ENCODE measurements at places on chromosomes 13 and 19. TPM values are rescaled to one million over a fixed set of nuclear protein-coding genes. Genes with fewer than 3 reads are reported as not detected.

DNA sequence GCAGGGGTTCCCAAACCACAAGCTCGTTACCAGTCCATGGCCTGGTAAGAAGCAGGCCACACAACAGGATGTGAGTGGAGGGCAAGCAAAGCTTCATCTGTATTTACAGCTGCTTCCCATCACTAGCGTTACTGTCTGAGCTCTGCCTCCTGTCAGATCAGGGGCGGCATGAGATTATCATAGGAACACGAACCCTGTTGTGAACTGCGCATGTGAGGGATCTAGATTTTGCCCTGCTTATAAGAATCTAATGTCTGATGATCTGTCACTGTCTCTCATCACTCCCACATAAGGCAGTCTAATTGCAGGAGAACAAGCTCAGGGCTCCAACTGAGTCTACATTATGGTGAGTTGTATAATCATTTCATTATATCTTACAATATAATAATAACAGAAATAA lies 677.4 kb upstream of the SLITRK6 start:
- DNase-seq = no peak
- no peaks in the 10 kb centered on the region for H3K36me3 ChIP-seq
- H3K27me3 ChIP-seq = no peaks in the 10 kb centered on the region

The PODNL1 gene
- polyA plus RNA-seq = 0.41 TPM

GRCh38 chr19:5652261-5652660 lies 28.1 kb downstream of the MICOS13 start:
- no peak overlapping the region for H3K27ac ChIP-seq
- peaks cover 94% of the 10 kb centered on the region for H3K36me3 ChIP-seq
- H3K27me3 ChIP-seq = no peaks in the 10 kb centered on the region

DNA sequence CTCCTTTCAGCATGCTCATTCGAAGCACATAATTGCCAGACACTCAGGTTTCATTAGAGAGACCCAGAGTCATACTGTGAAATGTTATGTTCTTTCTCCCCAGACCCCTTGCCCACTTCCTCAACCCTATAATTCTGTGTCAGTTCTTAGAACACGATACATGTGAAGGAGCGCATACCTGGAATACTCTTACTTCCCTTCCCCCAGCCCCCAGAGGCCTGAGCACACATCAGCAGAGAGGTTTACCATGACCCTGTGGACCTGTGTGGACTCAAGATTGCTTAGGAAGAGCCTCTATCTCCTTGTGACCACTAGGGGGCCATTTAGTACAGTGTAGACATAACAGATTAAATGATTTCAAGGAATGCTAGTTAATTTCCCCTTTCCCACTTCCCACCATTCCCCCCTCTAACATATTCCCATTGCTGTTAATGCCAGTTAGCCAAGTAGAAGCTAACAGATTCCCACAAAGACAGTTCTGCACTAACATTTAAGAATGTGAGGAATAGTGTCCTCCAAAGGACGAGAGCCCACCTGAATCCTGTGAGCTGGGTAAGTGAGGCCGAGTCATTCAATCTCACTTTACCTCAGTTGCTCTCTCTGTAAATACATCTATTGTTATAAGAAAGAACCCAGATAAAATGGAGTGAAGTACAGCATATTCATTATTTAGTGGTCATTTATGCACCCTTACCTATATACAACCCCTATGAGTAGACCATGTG lies 154.2 kb upstream of the MAB21L1 start:
- H3K4me3 ChIP-seq = no peak overlapping the region
- no peak overlapping the region for H3K27ac ChIP-seq
- H3K36me3 ChIP-seq = no peaks in the 10 kb centered on the region
- DNase-seq = no peak
- no peaks in the 10 kb centered on the region for H3K4me1 ChIP-seq
- no peaks in the 10 kb centered on the region for H3K27me3 ChIP-seq

- peak; percentile 83 for DNase-seq
- H3K4me3 ChIP-seq = no peak overlapping the region
- no peak overlapping the region for H3K27ac ChIP-seq
- peaks cover 77% of the 10 kb centered on the region for H3K36me3 ChIP-seq
- peaks cover 16% of the 10 kb centered on the region for H3K4me1 ChIP-seq
- H3K27me3 ChIP-seq = no peaks in the 10 kb centered on the region
Measured at GRCh38 chr19:38095411-38096308, 128.4 kb downstream of the DPF1 start.

DNA sequence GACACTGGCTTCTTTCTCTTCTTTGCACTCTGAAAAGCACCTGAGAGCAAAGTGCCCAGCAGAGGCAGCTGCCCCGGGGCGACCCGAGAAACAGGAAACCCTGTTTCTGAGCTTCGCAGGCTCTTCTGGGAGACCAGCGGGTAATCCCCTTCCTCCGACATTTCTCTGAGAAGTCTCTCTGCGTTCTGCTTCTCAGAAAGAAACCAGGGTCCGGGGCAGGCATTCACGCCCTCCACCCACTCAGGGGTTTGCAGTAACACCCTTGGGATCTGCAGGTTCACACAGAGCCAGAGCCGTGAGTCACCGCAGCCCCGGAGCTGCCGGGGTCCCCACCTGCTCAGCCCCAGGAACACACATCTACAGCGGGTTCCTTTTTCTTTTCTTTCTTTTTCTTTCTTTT lies 86.0 kb downstream of the GADD45B start:
- no peaks in the 10 kb centered on the region for H3K36me3 ChIP-seq
- peak; percentile 88 for DNase-seq
- no peaks in the 10 kb centered on the region for H3K27me3 ChIP-seq

The ABCA7 gene
- 197 TPM for polyA plus RNA-seq

The ZFR2 gene
- 0.26 TPM for polyA plus RNA-seq

DNA sequence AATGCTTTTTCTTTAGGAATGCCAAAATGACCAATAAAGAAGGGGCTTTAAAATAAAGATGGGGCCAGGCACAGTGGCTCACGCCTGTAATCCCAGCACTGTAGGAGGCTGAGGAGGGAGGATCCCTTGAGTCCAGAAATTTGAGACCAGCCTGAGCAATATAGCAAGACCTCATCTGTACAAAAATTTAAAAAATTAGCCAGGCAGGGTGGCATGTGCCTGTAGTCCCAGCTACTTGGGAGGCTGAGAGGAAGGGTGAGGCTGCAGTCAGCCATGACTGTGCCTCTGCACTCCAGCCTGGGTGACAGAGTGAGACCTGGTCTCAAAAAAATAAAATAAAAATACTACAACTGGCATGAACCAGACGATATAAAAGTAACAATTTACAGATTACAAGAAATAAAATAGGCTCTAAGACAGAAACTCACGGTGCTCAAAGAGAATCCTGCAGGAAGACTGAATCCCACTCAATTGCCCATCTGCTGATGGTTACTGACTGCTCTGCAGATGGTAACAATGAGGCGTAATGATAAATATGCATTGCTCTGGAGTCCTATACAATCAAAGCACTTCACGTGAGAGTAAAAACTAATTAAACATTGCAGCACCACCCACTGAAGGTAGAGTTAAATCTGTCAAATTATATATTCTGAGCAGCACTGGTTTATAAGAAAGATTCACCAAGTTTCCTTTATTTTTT lies 93.2 kb downstream of the LHFPL6 start:
- H3K4me3 ChIP-seq = no peak overlapping the region
- H3K36me3 ChIP-seq = no peaks in the 10 kb centered on the region
- no peak for DNase-seq
- no peaks in the 10 kb centered on the region for H3K27me3 ChIP-seq
- H3K27ac ChIP-seq = no peak overlapping the region

The SERTAD1 gene
- polyA plus RNA-seq = 9.4 TPM

The PTH2 gene
- polyA plus RNA-seq = not detected
